ENCODE measurements at places on chromosomes 12 and 14.

DNA sequence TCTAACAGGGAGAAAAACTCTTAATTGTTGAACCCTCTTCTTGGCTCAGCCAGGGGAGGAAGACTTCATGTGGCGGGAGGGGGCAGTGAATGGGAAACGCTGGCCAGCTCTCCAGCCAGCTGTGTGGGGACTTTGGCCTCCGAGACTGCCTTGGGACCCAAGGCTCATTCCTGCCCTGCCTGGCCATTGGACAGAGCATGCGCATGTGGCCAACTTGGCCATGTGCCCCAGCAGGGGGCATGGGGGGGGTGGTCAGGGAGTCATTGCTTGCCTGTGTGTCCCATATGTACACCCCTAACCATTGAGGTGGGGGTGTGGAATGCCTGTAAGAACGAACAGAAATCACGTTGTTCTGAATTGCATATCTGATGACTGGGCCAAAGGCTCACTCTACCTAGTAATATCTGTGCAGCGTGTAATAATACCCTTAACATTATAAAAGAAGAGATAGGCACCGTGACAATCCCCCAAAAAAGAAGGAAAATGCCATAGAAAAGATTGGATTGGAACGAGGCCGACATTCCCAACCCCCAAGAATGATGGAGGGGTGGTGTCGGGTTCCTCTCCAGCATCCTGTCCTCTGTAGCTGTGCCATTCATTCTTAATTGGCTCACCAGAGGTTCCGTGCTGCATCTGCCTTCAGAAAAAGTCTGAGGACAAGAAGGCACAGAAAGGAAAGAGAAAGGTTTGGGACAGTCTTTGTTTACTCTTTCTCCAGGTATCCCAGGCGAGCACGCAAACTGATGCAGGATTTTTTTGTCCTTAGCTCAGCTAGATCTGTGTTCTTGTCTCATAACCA, 3.5 kb upstream of the FAR2 start:
- DNase-seq = no peak

- DNase-seq = peak; percentile 71
Observed at GRCh38 chr14:100654814-100655740, 67.9 kb upstream of the BEGAIN start.

DNA sequence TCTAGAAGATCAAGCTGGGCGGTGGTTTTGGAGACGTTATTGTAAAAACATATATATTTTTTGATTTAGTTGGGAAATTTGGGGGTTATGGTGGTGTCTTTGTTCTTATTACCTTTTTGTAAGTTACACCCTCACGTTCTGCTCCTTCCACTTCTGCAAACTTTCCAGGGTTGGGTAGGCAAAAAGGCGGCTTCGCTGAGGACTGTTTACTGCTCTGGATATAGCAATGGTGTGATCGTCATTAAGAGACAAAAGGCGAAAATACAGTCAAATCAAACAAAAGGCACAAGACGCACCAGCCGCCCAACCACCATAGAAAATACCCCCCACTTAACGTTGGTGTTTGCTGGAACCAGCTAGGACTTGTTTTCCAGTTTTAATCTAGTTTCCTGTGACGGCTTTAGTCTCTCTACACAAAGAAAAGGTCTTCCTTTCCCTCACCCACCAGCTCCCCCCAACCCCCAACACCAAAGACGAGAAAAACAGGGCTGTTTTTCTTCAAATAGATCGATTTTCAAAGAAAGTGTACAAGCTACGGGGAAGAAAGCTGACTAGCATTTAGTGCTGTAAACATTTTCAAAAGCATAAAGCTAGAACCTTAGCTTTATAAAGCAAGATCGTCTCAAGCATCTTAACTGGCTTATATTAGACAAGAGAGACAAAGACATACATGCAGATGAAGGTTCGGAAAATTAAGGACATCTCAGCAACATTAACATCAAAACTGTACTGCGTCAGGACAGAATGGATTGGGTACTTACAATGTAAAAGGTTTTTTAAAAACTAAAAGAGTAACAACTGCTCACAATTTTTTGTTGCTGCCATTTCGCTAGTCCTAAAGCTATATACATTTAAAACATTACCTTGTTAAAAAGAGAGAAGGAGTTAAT, 2.0 kb upstream of the SETD1B start:
- DNase-seq = no peak

GRCh38 chr14:49975799-49976198, 82.9 kb downstream of the ARF6 start:
- no peak for DNase-seq

DNA sequence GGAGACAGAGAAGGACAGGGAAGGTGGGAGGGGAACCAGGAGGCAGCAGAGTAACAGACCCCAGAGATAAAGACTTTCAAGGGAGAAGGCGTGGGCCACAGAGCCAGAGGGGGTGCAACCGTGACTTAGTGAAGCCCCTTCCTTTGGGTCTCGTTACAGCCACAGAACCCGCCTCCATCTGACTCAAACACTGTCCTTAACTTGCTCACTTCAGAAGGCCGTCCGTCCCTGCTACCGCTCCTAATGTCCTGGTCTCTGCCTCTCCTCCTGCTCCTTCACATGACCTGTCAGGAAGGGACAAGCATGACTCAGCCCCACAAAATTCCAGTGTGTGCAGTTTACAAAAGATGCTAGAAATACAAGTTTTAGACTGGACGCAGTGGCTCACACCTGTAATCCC, 18.0 kb downstream of the RIMBP2 start:
- DNase-seq = no peak

- no peak for DNase-seq
Observed at GRCh38 chr14:79271122-79271521, 940.2 kb downstream of the DIO2 start.

GRCh38 chr14:90513161-90514014, 116.6 kb downstream of the CALM1 start:
- DNase-seq = peak; percentile 86

DNA sequence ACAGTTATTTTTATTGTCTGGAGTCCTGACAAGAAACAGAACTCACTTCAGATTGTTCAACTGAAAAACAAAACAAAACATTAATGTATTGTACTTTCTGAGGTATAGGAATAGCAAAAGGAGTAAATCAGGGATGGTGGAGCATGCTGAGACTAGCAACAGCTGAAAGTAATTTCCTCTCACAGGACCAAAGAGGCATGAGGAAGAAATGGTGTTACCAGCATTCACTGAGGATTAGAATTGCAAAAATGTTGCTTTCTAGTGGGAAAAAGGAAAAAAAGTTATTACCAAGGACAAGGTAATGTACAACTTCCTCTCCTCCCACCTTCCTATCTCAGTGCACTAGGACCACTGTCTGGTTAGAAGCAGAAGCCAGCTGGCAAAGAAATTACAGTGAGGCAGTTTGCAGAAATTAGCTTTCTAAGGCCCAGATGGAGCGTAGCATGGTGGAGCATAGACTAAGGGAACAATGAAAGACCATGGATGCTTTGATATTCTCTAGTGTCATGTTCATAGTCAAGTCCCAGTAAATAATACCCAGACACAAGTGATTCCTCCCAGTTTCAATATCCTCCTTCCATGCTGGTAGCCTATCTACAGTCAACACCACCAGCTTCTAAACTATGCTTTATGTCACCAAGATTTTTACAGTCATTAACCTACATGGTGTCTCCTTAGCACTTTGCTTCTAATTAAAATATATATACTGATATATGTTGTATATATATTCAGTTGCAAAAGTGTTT, 133.7 kb upstream of the DCN start:
- no peak for DNase-seq

DNA sequence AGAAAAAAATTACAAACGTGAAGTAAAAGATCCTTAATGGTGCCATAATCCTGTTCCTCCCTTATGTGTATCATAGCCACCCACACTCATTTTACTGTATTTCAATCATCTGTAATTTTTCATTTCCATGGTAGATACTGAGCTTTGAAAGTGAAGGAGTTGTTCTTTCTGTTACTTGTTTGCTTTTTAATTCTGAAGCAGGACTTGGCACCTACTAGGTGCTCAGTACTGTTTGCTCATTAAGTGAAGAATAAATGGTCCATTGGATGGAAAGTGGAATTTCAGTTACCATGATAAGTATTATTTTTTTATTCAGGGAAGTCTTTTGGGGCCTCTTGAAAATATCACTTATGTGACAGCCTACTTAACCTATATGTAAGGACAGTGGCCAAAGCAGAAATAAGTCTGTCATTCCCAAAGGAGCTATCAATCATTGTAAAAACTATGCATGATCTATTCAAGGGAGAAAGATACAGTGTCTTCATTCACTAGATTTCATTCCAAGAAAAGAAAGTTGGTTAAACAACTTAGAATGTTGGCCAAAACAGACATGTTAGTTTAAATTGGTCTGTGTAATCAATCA, 1244.4 kb upstream of the SEL1L start:
- DNase-seq = no peak

DNA sequence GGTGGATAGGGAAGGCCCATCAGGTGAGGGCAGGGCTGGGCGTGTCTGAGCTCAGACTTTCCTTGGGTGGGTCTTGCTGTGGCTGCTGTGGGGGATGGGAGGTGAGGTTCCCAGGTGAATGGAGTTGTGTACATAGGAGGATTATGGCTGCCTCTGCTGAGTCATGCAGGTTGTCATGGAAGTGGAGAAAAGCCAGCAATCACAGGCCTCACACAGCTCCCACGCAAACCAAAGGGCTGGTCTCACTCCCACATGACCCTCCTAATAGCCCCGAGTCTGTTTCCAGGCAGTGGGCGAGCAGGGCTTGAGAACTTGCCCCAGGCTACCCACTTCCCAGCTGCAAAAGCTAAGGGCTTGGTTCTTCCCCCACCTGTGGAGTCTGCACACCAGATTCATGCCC, 149.5 kb downstream of the IPO8 start:
- peak; percentile 30 for DNase-seq

DNA sequence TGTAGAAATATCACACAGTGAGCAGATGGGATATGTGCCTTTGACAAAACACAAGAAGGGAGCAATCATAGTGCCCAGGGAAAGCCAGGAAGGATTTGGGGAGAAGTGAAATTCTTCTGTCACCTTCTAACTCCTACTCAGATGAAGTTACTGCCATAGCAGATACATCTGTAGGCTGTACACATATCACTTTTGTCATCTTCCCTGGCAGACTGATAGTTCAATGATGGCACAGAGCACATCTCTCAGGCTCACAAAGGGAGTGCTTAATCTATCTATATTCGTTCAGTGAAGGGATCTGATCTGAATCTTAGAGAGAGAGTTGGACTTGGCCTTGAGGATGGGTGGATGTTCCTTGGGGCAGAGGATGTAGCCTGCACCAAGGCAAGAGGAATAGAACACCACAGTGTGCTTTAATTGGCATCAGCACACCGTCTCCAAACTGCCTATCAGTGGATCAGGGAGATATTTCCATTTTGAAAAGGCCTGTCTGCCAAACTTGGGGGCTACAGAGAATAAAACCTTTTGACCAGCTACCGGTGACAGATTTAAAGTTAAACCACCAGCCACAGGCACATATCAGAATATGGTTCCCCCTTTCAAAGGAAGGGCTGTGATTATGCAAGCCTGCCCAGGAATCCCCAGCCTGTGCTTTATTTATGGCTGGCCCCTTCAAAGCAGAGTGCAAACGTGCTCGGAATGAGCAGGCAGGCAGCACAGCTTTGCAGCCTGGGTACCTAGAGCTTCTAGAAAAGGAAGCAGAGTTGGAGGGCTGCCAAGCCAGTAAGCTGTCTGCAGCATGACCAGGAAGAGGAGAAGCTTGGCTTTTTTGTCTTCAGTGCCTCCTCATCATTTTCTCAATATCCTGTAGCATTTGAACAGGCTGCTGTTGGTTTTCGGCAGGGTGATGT, 165.5 kb upstream of the DYRK2 start:
- DNase-seq = peak; percentile 11

GRCh38 chr12:3559601-3560294, 68.7 kb downstream of the PRMT8 start:
- no peak for DNase-seq

- no peak for DNase-seq
Observed at GRCh38 chr12:52198454-52199215, 6.8 kb upstream of the KRT80 start.

GRCh38 chr12:107129315-107129930, 36.1 kb upstream of the CRY1 start:
- no peak for DNase-seq

GRCh38 chr14:61525293-61526011, 169.9 kb upstream of the HIF1A start:
- DNase-seq = no peak

GRCh38 chr12:104966677-104967076, 8.6 kb upstream of the SLC41A2 start:
- DNase-seq = no peak

- no peak for DNase-seq
Observed at GRCh38 chr12:1443421-1444141, 150.8 kb downstream of the FBXL14 start.

GRCh38 chr12:118315821-118316220, 56.9 kb downstream of the TAOK3 start:
- DNase-seq = no peak

- no peak for DNase-seq
Observed at GRCh38 chr12:57416039-57416996, 14.5 kb downstream of the R3HDM2 start.

- DNase-seq = no peak
Observed at GRCh38 chr14:101124815-101125214, 221.3 kb upstream of the RTL1 start.

GRCh38 chr14:69013943-69014782, 35.1 kb upstream of the ACTN1 start:
- peak; percentile 50 for DNase-seq

DNA sequence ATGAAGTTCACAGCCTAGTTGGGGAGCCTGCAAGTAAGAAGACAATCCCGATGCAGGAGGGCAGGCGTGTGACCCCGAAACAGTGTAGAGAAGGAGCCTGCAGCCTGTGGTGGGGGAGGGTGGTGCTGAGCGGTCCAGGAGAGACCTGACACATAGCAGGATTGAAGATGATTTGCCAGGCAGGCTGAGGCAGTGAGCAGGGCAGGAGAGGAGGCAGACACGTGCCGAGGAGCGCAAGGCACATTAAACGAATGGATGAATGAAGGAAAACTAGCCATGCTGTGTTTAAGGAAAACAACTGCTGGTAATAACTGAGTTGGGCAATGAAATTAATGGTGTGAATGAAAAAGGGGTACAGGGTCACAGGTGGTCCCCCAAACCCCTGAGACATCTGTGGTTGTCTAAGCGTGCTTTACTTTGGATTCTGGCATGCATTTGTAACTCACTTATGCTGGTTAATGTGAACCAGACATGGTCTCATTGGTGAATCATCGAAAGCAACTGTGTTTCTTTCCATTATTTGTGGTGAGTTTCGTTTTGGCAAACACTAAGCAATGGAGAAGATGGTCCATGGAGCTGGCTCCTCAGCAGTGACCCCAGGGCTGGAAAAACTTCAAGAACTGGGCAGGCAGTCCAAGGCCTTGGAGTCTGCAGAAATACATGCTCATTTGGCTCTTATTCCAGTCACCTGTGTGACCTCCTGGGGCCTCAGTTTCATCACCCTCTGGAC, 96.9 kb upstream of the EVL start:
- DNase-seq = no peak

DNA sequence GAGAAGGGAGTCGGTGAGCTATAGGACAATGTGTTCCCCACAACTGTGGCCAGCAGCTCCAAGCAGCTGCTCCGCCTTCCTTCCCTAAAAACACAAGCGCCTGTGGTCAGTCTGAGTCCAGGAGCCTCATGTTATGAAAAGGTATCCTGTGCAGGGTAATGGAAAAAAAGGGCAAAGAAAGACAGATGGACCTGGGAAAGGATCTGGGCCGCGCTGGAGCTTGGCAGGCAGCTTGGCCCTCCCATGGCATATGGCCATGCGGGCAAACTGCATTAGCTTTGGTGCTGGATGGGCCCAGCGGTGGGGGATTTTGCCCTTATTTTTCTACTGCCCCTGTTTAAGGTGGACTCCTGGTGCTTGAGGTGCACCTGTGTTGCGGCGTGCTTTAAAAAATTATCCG, 23.7 kb upstream of the CHST11 start:
- no peak for DNase-seq

GRCh38 chr14:35877276-35877675, 51.1 kb downstream of the BRMS1L start:
- no peak for DNase-seq

All from pancreas (tissue), 10 donors.